Central memory CD8-positive, alpha-beta T cell (primary cell): ENCODE measurements at places on chromosomes 2 and 18.

- DNase-seq = no peak
These were observed 109.0 kb upstream of the GATA6 start for GRCh38 chr18:22060361-22060760.

DNA sequence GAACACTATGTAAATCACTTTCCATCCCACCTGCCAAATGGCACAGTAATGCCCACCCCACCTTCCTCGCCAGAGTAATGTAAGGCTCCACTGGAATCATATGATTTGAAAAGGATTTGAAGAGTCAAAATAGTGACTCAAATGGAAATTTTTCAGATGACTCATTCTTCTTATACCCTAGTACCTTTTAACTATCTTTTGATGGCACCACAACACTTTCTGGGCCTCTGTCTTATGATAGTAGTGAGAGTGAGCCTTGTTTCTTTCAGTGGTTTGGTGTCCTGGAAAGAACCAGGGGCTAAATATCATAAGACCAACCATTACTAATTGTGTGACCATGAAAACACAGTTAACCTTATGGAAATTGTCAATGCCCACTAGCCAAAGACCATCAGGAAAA is 235.4 kb upstream of the SLC14A2 start:
- DNase-seq = no peak

DNA sequence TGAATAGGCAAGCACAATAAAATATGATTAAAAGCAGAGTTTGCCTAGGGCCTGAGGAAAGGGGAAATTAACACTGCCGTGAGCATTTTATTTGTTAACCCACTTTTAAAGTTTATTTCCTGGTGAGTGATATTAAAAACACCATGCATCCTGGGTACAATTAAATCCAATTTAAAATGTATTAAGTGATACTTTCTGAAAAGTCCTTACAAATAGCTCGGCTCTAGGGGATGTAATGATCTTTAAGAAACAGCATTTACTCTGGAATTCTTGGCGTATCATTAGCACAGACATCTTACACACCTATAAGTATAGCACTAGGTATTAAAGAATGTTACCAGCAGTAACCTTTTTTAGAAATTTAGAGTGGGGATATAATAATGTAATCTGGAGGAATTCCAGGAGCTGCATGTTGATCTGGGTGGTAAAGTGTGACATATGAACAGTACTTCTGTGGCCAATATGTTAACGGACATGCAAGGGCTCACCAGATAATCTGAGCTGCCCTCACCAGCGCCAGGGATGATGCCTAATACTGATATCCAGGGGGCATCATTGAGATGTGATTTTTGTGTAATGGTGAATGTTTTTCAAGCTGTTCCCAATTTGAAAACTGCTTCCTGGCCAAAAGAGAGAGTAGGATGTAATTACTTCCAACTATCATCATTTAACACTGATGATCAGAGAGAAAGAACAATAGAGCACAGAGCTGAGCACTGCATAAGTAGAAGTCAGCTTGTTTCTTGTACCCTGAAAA is 235.9 kb downstream of the DSEL start:
- no peak for DNase-seq

- DNase-seq = no peak
These were observed 594.6 kb downstream of the ADCYAP1 start for GRCh38 chr18:1499265-1499664.

DNA sequence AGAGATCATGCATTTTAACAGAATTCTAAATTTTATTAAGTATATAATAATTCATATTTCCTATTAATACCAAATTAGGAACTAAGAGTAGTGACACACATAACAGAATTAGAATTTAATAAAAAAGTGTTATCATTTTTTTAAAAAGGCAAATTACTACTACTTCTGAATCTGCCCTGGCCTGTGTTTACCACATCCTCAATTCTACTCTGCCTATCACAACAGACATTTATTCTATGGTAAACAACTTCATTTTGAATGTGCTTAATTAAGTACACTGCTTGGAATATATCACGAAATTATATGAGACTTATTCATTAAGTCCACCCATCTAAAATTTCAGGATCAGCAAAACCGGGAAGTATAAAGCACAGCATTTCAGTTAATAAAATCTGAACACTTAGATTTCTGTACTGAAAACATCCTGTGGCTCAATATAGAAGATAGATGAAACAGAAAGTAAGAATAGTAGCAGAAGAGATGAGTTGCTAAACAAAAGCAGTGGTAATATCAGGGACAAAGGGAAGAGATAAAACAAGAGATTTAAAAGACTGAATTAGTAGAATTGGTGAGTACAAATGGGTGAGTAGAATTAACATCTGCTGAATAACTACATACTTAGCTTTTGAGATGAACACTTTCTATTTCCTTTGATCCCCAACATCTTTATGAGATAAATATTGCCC is 3.7 kb downstream of the SMC6 start:
- no peak for DNase-seq

DNA sequence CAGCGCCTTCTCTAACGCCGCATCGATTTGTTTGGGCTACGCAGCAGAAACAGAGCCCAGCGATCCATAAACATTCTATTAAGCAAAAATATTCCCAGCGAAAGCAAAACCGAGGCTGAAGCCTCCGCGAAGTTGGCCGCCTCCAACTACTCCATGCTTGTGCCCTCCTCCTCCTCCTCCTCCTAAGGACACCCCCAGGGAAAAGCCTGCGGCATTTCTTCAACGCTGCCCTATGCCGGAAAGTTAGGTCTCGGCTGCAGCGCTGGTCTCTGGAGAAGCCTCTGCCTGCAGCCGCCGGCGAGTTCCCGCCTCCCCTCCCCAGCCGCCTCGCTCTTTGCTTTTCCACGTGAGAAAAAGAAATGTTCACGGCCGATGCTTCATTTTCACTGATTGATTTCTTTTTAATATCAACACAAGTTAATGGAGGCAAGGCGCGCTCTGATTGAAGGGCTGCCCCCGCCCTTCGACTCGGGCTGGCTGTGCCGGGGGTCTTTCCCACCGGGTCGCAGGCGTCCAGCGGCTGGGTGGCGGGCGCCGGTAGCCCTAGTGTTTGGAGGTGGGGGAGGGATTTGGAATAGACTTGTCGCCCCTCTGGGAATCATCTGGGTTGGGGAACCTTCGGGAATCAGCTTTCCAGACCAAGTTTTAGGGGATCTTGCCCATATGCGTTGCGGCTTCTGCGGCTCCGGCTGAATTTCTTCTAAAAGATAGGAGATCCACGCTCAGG is 3.9 kb downstream of the NRP2 start:
- DNase-seq = no peak

- no peak for DNase-seq
These were observed 67.3 kb downstream of the CCBE1 start for GRCh38 chr18:59629894-59630293.
